Coronary artery (tissue), 2 donors: ENCODE measurements at places on chromosomes 7 and 10.

- no peak for DNase-seq
Measured at GRCh38 chr10:73553761-73554160, 37.4 kb downstream of the USP54 start.

DNA sequence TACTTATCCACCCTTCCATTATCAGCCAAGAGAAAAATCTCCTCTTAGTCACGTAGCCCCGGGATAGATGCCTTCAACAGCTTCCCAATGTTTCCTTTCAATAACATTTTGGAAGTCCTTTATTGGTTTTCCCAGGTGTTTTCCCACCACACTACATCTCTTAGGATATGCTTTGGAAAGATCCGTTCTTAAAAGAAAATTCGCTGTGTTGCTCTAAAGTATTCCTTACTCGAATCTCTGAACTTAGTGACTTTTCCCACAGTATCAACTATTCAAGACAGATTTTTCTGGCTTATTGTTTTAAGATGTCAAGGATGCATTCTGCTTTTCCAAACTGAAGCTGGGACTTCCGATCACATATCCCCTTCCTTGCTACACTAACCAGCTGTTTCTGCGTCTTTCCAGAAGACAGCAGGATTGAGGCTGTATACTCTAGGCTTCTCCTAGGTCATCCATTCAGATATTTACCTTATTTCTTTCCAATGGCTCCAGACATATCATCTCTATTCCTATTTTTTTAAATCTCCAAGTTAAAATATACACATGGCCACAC is 36.5 kb upstream of the SVIL start:
- no peak for DNase-seq

- DNase-seq, result no peak
Measured at GRCh38 chr7:4681218-4681851, 760 bp upstream of the FOXK1 start.

GRCh38 chr7:3453398-3453797 is 152.3 kb downstream of the SDK1 start:
- DNase-seq, result no peak

- no peak for DNase-seq
Measured at GRCh38 chr7:101087334-101088068, 2.2 kb downstream of the TRIM56 start.

GRCh38 chr7:34756025-34756437 is 98.0 kb downstream of the NPSR1 start:
- no peak for DNase-seq

DNA sequence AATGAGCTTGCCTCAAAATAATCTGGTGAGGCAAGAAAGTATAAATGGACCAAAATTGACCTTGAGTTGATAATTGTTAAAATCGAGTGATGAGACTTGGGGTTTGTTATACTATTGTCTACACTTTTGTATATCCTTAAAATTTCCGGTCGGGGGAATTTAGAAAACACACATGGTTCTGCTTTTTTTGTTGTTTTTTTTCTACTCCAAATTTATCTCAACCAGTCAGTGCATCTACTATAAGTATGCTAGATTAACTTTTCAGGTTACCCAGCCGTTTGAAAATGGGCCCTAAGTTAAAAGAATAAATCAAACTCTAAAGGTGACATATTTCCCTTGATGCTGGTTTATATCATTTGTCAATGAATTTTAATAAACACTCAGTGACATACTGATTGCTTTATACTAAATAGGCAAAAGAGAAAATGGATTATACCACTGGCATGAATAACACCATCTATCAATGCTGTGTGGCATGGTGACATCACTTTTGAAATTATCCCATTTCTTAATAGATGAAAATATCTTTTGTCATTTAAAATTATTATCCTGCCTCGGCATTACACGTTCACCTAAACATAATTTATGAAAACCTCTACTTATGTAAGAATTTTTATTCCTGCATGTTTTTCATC is 40.3 kb upstream of the ST8SIA6 start:
- DNase-seq, result no peak

DNA sequence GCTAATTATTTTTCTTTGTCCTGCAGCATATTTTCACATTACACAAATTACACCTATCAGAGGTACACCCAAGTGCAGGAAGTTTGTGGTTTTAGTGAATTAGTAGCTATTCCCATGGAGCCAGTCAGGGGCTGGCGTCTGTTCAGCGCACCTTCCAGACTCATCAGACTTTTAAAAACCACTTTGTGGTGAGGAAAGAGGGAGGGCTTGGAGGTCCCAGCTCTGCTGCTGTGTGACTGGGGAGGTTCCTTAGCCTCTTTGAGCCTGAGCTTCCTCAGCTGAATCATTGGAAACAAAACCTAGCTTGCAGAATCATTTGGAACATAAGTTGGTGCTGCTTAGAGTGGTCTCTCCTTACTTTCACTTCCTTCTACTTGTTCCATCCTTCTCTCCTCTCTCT is 175.4 kb downstream of the SORCS3 start:
- DNase-seq, result no peak

- no peak for DNase-seq
Measured at GRCh38 chr10:80814147-80814652, 276.5 kb downstream of the SH2D4B start.

DNA sequence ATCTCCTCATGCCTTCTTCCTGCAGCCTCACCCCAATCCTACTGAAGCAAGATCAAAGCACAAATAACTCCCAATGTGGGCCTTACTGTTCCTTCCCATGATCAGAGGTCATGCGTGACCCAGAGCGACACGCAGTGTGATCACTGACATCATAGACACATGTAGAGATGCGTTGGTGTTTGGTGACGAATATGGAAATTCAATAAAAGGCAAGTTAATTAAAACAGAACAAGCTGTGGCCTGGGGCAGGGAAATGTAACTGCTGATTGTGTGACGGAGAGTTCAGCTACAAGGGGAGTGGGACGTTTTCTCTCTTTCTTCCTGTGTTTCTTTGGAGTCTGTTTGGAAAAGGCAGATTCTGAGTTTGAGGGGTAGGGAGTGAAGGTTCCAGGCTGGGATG is 34.8 kb upstream of the CARD11 start:
- DNase-seq, result no peak

GRCh38 chr10:6300784-6301460 is 98.2 kb downstream of the PFKFB3 start:
- no peak for DNase-seq

DNA sequence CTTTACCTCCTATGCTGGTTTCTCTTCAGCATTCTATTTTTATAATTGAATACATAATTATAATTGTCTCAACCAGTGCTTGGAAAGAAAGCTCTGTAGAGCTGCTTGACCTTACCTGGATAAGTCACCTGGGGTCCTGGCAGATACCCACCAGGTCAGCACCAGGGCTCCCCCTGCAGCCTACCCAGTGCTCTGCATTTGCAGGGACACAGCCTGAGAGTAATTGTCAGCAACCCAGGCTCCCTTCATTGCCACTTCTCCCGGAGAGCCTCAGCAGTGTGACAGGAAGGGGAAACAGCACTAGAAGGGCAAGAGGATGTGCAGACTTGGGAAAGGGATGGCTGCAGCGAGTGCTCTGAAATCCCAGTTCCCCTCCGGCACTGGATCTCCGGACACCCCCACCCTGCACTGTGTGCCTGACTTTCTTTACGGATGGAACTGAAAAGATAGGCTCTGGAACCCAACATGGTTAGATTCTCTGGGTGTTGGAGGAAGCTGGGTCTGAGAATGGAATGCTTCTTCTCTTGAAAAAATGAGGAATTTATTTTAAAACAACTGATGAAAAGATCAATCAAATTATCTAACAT is 11.4 kb upstream of the PAX4 start:
- DNase-seq, result no peak

- DNase-seq, result no peak
Measured at GRCh38 chr7:122572706-122573105, 126.2 kb downstream of the RNF133 start.

GRCh38 chr7:34153656-34154270 is 248.4 kb downstream of the BMPER start:
- DNase-seq, result no peak

- no peak for DNase-seq
Measured at GRCh38 chr7:38545977-38546376, 85.2 kb downstream of the AMPH start.

- DNase-seq, result no peak
Measured at GRCh38 chr7:135879233-135879632, 97.9 kb downstream of the MTPN start.

- no peak for DNase-seq
Measured at GRCh38 chr10:59127991-59128390, 48.5 kb upstream of the PHYHIPL start.

DNA sequence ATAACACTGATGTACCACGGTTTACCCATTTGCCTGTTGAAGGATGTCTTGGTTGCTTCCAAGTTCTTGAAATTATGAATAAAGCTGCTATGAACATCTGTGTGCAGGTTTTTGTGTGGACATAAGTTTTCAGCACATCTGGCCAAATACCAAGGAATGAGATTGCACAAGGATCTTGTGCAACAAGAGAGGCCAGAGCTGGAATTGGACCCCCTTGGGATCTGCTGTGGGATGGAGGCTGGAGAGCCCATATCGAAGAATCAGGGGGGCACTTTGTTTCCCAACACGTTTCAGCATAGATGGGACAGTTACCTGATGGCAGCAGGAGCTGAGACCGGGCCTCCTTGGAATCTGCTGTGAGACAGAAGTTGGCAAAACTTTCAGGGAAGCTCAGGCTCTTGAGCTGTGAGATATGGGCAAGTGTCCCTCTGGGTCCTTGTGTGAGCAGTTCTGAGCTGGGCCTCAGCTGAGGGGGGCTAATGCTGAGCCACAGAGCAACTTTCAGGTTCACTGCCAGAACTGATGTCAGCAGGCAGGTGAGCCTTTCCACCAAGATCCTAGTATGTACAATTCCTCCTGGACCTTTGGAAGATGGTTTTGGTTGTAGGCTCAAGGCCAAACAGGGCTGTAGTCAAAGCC is 115.2 kb upstream of the RAB18 start:
- DNase-seq, result no peak

- no peak for DNase-seq
Measured at GRCh38 chr7:46007990-46008643, 87.0 kb upstream of the IGFBP3 start.

GRCh38 chr7:5284304-5285281 is 1.9 kb downstream of the SLC29A4 start:
- DNase-seq, result no peak

DNA sequence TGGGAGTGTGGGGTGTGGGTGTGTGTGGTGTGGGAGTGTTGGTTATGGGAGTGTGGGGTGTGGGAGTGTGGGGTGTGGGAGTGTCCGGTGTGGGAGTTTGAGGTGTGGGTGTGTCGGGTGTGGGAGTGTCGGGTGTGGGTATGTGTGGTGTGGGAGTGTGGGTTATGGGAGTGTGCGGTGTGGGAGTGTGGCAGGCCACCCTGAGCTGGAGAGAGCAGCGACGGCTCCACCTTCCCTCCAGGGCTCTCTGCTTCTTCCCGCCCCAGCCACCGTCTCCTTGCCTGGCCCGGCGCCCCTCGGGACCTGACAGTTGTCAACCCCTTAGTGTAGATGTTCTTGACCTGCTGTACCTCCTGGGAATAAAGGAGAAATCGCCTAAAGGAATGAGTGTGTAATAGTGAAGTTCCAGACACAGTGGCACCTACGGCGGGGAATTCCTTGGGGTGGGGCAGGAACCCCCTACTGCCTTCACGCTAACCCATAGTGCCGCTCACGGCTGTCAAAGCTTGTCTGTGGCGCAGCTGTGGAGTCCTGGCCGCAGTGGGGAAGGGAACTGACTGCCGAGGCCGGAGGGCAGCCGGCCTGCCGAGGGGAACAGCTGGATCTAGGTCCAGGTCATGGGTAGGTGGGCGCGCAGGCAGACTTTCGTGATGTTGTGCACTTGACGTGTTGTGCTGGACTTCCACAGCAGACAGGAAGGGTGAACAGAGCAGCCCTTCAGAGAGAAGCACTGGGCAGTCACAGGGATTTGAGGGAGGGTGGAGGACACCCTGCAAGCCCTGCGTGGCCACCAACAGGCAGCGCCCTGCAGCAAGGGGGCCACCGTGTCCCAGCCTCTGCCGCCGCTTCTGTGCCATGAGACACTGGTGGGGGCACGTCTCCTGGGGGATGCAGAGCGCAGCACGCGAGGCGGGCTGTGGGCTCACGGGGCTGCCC is 49.0 kb upstream of the EN2 start:
- no peak for DNase-seq

DNA sequence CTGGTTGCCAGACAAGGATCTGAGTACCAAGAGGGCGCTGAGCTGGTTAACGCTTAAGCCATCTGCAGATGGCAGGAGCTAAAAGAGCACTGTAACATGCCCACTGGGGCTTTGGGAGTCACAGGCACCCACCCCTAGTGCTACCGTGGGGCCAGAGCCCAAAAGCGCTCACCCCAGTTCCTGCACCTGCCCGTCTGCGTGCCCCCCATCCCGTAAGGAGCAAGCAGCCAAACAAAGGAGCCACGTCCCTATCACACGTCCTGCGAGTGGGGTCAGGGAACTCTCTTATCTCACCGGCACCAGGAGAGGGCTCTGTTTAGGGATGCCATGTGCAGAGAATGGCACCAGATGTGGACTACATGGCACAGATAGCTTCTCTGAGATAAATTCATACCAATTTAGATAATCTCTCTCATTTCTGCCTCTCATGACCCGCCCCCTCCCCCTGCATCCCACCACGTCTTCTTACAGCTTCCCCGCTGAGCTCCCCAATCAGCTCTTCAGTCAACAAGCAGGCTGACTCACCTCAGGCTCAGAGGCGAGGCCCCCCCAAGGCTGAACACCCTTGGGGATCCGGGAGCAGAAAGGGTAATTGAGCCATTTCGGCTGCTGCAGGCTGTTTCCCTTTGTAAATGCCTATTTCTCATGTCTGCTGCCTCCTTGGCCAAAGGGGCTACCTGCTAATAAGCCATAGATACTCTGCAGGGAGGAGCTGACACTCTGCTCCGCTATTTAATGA is 235.7 kb downstream of the GRID1 start:
- DNase-seq, result no peak

- DNase-seq, result no peak
Measured at GRCh38 chr7:77442636-77443035, 26.5 kb upstream of the GSAP start.
